ENCODE measurements at places on chromosomes 3 and 15. TPM values are rescaled to one million over a fixed set of nuclear protein-coding genes. Genes with fewer than 3 reads are reported as not detected.
A peak's percentile ranks its signal among the peaks of the same experiment; 100 is the strongest.

DNA sequence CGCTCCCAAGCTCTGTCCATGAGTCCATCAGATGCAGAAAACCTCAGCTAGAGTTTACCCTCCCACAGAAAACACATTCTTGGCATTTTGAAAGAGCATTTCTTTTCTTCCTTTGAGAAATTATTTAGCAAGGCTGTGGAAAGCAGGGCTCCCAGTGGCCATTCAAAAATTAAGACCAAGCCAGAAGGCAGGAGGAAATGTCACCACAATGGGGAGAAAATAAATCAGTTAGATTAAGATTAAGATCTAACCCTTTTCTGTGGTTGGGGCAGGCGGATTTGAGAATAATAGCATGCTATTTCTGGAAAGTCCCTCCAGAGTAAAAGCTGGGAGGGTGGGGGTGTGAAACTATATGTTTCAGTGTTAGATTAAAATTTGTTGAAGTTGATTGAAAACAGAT lies 20.2 kb downstream of the LRIG1 start:
- H3K36me3 ChIP-seq = peaks cover 7% of the 10 kb centered on the region
- H3K4me1 ChIP-seq = peaks cover 68% of the 10 kb centered on the region
- DNase-seq = no peak
- no peak overlapping the region for H3K4me3 ChIP-seq
- H3K27me3 ChIP-seq = no peaks in the 10 kb centered on the region

GRCh38 chr3:88661433-88661824 lies 446.0 kb upstream of the EPHA3 start:
- DNase-seq = no peak
- no peaks in the 10 kb centered on the region for H3K4me1 ChIP-seq
- H3K27ac ChIP-seq = no peak overlapping the region
- no peak overlapping the region for H3K4me3 ChIP-seq
- H3K36me3 ChIP-seq = no peaks in the 10 kb centered on the region
- no peaks in the 10 kb centered on the region for H3K27me3 ChIP-seq

DNA sequence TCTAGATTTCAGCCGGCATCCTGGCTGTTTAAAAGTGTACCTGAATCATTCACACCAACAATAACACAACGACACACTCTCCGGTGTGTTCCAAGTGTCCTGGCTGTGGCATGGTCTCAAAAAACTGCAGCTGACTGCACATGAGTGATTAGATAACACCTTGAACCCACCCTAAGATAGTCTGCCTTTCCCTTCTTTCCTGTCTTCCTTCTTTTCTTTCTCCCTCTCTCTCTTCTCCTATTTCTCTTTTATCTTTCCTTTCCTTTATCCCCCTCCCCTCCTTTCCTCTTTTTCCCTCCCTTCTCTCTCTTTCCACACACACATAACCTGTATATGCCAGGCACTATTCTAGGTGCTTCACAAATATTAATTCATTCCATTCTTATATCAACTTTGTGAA lies 1.2 kb upstream of the FAH start:
- H3K27ac ChIP-seq = no peak overlapping the region
- H3K4me1 ChIP-seq = peaks cover 18% of the 10 kb centered on the region
- DNase-seq = no peak

DNA sequence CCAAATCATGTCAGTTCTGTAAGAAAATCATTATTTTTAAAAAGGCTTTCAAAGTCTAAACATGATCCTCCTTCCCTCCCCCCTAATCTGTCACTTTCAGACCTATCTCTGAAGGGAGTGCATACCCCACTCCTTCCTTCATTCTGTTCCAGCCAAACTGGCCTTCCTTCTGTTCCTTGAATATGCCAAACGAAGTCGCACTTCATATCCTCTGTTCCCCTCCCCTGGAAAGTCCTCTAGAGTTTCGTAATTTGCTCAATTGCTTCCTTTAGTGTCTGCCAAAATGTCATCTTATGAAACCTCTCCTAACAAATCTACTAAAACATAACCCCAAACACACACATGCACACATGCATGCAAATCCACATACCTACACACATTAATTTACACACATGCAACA lies 69.5 kb upstream of the TUSC7 start:
- no peak for DNase-seq
- no peak overlapping the region for H3K27ac ChIP-seq
- H3K4me3 ChIP-seq = no peak overlapping the region
- no peaks in the 10 kb centered on the region for H3K27me3 ChIP-seq
- no peaks in the 10 kb centered on the region for H3K36me3 ChIP-seq
- no peaks in the 10 kb centered on the region for H3K4me1 ChIP-seq

DNA sequence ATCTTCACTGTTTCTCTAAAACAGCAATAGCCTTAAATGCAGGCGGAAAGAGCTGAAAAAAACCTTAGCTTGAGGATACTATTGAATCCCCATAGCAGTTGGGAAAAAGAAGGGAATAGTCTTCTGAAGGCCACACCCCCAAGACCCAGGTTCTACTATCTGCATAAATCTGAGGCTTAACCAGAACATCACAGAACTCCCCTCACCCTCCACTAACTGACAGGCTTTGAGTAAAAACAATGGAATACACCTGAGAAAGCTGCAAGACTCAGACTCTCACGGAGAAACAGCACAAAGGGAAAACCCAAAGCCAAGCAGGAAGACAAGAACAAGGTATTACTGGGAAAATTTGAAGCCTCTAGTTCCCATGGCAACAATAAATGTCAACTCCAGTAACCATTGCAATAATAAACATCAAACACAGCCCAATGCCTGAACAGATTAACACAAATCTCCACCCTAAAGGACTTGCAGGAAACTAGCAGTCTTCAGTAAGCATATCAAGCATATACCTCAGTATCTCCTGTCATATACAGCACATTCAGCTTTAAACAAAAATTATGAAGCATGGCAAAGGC lies 56.4 kb downstream of the TMCC1 start:
- no peak overlapping the region for H3K4me3 ChIP-seq
- no peaks in the 10 kb centered on the region for H3K4me1 ChIP-seq
- no peak for DNase-seq
- no peak overlapping the region for H3K27ac ChIP-seq

DNA sequence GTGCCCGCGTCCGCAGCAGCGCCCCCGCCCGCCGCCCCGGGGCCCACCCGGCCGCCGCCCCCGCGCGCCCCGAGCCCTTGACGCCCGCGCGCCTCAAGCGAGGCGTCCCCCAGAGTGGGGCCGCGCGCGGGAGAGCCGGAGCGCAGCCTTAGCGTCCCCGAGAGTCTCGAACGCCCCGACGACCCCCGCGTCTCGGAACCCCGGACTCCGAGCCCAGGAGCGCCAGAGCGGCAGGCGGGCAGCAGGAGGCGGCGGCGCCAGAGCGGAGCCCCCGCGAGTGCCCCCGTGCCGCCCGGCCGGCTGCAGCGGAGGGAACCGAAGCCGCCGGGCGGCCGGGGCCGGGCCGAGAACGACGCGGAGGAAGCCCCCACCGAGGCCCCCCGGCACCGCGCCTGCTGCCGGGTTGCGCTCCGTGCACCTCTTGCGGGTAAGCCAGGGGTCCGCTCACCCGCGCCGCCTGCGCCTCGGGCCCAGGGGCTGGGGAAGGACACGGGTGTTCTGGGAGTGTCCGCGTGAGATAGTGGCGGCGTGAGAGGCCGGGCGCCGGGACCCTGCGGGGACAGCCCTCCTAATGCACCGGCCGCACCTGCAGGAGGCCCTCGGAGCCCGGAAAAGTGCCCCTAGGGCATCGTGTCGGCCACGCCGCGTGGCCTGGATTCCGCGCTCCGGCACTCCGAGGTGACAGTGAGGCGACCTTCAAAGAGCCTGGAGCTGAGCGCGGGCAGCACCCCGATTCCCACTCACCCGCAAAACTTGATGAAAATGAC lies 52.0 kb upstream of the ULK4 start:
- peak overlapping the region; percentile 71 for H3K4me3 ChIP-seq
- H3K4me1 ChIP-seq = peaks cover 58% of the 10 kb centered on the region
- peak; percentile 78 for DNase-seq
- H3K36me3 ChIP-seq = no peaks in the 10 kb centered on the region
- peak overlapping the region; percentile 85 for H3K27ac ChIP-seq

- no peak overlapping the region for H3K27ac ChIP-seq
- H3K4me1 ChIP-seq = no peaks in the 10 kb centered on the region
- H3K36me3 ChIP-seq = no peaks in the 10 kb centered on the region
- H3K4me3 ChIP-seq = no peak overlapping the region
- H3K27me3 ChIP-seq = no peaks in the 10 kb centered on the region
These were observed 156.6 kb upstream of the NUDT16 start for GRCh38 chr3:131224886-131225550.

DNA sequence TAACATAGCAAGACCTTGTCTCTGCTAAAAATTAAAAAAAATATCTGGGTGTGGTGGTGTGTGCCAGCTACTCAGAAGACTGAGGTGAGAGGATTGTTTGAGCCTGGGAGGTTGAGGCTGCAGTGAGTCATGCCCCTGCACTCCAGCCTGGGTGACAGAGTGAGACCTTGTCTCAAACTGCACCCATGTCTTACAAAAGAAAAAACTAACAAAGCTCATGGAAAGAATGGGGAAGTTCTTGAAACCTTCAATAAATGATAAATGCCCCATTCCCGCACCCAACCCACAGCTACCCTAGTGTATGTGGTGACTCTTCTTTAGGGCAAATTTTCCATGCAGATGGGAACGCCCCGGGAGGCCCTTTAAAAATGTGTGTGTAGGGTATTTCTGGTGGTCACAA lies 28.3 kb downstream of the RPLP1 start:
- H3K27ac ChIP-seq = no peak overlapping the region
- no peak overlapping the region for H3K4me3 ChIP-seq
- no peak for DNase-seq
- peaks cover 10% of the 10 kb centered on the region for H3K4me1 ChIP-seq
- H3K36me3 ChIP-seq = no peaks in the 10 kb centered on the region

SH2D7 gene
- total RNA-seq = not detected

TPM1 gene
- 11.5 TPM for total RNA-seq

ADIPOQ gene
- not detected for total RNA-seq

MGA gene
- total RNA-seq = 68.1 TPM

CKMT1A gene
- not detected for total RNA-seq

P3H2 gene
- total RNA-seq = not detected
